Hindlimb muscle (tissue), 1 donor: ENCODE measurements at places on chromosomes 1 and 21.
A peak's percentile ranks its signal among the peaks of the same experiment; 100 is the strongest.

GRCh38 chr1:69940816-69941215 lies 264.6 kb downstream of the LRRC40 start:
- no peak for DNase-seq

- DNase-seq, result no peak
Observed at GRCh38 chr1:6265151-6265550, 4.3 kb upstream of the GPR153 start.

GRCh38 chr1:215263636-215264035 lies 181.1 kb downstream of the KCNK2 start:
- no peak for DNase-seq

DNA sequence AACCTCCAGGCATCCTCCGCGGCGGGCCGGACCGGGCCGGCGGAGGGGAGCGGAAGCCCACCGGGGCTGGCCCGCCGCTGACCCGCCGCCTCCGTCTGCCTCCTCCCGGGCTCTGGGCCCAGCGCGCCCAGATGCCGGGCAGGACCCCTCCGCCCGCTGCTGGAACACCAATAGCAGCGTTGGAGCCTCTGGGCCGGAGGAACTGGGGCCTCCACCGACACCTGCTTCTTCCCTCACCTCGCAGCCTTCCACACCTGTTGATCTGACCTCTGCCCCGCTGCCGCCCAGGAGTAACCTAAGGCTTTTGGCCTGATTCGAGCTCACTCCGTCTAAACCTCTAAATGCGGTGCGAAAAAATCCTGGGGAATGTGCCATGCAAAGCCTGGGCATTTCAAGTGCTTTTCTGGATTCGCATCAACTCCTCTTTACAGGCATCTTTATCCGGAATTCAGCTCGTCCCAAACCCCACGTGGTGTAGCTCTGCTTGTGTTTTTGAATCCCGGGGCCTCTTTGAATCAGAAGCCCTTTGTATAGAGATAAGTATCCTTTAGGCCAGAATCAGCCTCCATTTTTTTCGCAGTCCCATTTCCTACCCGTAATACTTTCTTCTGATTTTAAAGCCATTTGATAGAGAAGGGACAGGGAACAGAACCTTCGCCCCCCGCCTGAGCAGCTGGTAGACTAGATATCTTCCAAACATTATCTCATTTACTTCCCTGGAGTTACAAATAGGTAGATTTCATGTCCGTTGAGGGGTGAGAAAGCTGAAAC lies 680 bp upstream of the CNN3 start:
- peak; percentile 65 for DNase-seq

- no peak for DNase-seq
Observed at GRCh38 chr1:220711056-220711809, 21.1 kb downstream of the C1orf115 start.

GRCh38 chr1:170664828-170665612 lies 1.1 kb downstream of the PRRX1 start:
- DNase-seq, result peak; percentile 43

GRCh38 chr1:241677201-241677600 lies 25.1 kb downstream of the WDR64 start:
- DNase-seq, result no peak

- DNase-seq, result no peak
Observed at GRCh38 chr1:199585392-199585791, 442.1 kb upstream of the NR5A2 start.

GRCh38 chr21:29238053-29238966 lies 60.4 kb upstream of the BACH1 start:
- no peak for DNase-seq

DNA sequence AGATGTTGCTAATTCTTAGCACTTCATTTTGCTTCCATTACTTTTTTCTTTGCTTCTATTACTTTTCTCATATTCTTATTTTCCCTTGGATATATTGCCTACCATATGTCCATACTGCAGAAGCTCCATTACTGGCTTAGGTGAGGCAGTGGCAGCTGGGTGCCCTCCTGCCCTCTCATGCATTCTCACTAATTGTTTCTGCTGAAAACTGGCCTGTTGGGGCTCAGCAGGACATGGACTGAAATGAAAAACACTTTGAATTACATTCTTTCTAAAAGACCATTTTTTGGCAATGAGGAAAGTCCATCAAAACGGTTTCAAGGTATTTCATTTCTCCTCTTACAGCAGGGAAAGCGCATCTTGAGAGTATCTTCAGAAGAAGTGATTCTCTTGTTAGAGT lies 122.9 kb downstream of the MAST2 start:
- no peak for DNase-seq

DNA sequence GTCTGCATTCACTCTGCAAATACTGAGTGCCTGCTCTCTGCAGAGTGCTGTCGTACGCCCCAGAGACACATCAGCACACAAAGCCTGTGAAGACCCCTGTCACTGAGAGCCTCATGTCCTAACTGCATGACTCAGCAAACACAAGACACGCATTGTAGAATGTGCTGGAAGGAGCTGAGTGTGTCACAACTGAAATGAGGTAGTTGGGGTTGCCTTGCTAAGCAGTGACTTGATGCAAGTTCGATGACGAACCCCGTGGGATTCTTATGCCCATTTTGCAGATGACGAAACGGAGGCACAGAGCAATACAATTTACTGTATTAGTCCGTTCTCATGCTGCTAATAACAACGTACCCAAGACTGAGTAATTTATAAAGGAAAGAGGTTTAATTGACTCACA lies 65.1 kb downstream of the RIPK4 start:
- DNase-seq, result no peak

GRCh38 chr1:185360714-185361113 lies 43.7 kb upstream of the IVNS1ABP start:
- no peak for DNase-seq

DNA sequence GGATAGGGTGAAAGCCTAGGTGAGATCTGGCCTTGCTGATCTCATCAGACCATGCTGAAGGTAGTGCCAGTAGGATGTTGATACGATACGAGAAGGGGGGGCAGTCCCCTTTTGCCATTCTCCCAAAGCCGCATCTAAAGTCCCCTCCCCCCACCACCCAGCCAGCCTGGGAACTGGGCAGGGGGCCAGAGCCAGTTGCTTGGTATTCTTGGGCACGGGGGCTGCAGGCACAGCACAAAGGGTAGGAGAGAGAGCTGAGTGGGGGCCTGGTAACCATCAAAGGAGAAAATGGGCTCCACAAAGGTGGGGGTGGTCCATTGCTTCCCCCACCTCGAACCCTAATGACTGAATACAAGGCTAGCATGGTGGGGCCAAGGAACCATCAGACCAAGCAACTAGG lies 5.4 kb downstream of the PEA15 start:
- no peak for DNase-seq

DNA sequence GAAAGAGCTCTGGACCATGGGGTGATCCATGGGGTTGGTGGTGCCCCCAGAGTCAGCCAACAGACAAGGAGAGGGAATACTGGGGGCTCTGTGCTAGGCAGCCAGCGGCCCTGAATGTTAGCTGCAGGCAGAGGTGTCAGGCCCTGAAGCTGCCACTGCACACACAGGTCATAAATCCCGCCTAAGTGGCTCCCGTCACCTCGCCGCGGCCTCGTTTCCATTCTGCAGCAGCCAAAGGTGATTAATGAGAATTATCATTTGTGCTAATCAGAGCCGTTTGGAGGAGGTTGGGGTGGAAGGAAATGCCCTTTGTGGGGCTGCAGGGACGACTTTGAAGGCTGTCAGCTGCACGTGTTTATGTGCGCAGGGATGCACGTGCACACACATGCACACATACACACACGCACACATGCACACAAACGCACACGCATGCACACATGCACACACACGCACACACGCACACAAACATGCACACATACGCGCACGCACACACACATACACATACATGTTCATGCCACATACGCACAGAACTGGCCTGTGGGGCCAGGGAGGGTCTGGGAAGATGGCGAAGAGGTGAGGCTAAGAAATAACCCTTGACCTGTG lies 88.8 kb upstream of the ARHGEF16 start:
- no peak for DNase-seq

DNA sequence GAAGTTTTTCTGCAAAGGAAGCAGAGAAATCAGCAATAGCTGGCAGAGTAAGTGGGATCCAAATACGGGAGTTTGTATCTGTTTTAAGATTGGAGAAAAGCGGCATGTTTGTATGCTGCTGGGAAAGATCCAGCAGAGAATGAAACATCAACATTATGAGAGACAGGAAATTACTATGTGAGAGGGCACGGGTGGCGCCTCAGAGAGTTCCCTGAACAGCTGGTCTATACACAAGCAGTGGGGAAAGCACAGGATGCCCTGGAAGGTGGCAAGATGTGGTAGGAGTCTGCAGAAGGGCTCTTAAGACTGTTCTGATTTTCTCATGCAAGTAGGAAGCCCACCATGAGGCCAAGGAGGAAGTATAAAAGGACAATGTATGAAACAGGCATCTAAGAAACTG lies 130.4 kb downstream of the RERE start:
- DNase-seq, result no peak

DNA sequence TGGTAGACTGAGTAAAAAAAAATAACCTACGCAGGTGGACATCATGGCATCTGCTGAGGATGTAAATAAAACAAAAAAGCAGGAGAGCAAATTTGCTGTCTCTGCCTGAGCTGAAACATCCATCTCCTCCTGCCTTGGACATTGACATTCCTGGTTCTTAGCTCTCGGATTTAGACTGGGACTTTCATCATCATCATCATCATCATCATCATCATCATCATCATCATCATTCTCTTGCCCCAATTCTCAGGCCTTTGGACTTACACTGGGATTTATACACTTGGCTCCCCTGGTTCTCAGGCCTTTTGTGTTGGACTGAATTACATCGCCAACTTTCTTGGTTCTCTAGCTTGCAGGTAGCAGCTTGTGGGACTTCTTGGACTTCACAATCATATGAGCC lies 308.4 kb upstream of the BEND5 start:
- no peak for DNase-seq
